ENCODE measurements at places on chromosomes 16 and 17.
A peak's percentile ranks its signal among the peaks of the same experiment; 100 is the strongest.

GRCh38 chr16:24853830-24854229, 8.1 kb downstream of the SLC5A11 start:
- no peak for DNase-seq

GRCh38 chr17:48529683-48530009, 1.2 kb downstream of the HOXB1 start:
- DNase-seq: no peak

- DNase-seq: no peak
These were observed 66.4 kb downstream of the TMEM114 start for GRCh38 chr16:8523932-8524331.

- DNase-seq: no peak
These were observed 448.6 kb upstream of the RBFOX1 start for GRCh38 chr16:6884002-6884401.

DNA sequence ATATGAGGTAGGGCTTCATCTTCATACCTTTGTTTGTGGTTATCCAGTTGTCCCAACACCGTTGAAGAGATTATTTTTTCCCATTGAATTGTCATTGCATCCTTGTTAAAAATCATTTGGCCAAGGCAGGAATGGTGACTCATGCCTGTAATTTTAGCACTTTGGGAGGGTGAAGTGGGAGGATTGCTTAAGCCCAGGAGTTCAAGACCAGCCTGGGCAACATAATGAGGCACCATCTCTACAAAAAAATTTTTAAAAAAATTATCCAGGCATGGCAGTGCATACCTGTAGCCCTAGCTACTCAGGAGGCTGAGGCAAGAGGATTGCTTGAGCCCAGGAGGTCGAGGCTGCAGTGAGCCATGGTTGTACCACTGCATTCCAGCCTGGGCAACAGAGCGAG, 223.9 kb downstream of the TANC2 start:
- no peak for DNase-seq

DNA sequence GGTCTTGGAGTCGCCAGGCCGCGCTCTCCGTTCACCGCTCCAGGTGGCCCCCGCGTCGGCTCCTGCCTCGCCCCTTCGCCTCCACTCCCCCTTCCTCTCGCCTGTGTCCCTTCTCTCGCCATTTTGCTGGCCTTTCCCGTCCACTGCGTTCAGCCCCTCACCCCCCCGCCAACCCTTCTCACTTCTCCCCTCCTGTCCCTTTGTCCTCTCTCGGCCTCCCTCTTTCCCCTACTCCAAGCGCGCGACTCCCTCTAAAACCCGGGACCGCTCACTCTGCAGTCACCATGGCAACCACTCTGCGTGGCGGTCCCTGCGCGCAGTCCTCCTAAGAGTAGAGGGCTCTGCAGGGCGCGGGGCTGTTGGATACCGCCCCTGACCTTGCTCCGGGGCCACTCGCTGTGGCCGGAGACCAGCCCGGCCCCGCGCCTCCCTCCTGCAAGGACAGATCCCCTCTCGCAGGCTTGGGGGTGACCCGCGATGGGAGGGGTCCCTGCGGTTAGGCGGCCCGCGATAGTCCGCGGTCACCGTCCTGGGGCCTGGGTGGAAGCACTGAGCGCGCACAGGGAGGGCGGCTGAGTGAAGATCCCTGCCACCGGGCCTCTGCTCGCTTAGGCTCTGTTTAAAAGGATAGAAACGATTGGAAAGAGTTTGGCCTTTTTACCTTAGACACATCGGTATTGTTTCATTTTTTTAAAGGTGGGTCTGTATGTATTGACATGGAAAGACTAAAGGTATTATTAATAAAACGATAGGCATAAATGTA, 454 bp downstream of the CCDC40 start:
- peak; percentile 6 for DNase-seq
